ENCODE measurements at places on chromosomes 4 and X.

DNA sequence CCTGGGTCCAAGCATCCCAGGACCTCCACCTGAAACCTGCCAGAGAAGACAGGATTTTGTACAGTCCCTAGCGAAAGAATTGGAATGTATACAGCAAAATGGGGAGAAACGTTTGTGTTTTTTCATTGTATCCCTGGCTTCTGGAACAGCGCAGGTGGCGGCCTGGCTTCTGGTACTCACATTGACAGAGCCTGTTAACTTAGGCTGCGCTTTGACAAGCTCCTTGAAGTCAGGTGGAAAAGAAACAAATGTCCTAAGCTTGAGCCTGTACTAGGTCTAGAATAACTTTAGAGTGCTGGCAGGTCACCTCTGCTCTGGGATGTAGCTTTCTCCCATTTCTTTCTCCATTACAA lies 343.7 kb upstream of the KLF3 start:
- no peak for DNase-seq

- DNase-seq, result no peak
Observed at GRCh38 chr4:145583191-145584055, 35.8 kb upstream of the MMAA start.

- DNase-seq, result no peak
Observed at GRCh38 chr4:47741200-47741599, 96.7 kb downstream of the CORIN start.

DNA sequence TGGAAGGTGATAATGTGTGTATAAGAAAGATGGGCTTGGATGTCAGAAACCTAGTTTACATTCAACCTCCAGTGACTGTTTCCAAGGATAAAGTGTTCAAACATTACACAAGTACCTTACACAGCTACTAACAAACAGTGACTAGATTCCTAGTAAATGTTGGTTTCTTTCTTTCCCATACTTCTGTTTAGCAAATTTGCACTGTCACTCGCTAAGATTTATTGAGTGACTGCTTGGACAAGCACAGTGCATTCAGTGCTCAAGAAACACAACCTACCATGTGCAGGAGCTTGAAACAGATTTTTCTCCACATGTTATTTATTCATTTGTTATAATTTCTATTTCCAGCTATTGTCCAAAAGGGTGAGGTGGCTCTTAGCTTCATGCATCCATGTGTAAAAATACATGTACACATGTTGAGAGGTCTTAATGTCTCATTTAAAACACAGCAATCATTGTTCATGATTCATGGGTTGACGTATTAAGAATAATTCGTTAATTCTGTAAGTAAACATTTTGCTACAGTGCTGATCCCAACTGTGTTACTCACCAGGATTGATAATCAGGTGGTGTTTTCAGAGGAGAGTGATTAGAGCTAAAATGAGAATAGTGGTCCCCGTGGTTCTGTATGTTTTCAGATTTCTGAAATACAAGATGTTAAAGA lies 153.0 kb downstream of the DCLK2 start:
- DNase-seq, result no peak

DNA sequence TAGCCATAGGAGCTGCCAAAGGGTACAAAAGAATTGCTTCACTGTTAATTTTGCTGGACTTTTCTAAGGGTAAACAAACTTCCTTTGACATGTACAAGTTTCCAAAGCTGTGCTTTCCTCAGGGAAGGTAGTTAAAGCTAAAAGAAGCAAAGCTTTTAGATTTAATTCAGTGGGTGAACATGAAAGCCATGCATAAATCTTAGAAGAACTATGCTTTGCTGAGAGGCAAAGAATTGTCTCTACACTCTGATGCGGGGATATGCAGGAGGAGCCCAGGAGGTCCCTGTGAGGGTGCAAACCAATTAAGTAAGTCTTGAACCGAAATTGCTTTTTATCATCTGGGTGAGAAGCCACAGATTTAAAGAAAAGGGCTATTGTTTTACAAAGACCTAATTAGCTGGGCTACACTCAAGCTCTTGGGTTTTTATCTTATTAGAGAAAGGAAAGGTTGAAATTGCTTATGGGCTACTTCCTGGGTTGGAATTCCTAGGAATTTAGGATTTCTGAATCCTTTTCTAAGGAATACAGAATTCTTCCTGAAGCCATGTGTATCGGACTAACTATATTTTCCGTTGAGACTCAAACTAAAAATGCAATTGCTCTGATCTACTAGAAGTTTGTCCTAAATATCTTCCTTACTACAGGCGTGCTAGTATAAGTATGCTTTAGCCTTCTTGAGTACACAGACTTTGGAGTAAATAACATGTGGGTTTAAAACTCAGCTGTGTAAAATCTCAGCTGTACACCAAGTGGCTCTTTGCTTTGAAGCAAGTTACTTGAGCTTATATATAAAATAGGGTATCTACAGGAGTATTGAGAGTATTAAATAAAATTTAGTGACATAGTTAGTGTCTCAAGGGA lies 188.4 kb upstream of the ANK2 start:
- no peak for DNase-seq

- no peak for DNase-seq
Observed at GRCh38 chr4:107747748-107748486, 27.9 kb upstream of the PAPSS1 start.

GRCh38 chr4:102734591-102735385 lies 26.0 kb downstream of the MANBA start:
- DNase-seq, result no peak

DNA sequence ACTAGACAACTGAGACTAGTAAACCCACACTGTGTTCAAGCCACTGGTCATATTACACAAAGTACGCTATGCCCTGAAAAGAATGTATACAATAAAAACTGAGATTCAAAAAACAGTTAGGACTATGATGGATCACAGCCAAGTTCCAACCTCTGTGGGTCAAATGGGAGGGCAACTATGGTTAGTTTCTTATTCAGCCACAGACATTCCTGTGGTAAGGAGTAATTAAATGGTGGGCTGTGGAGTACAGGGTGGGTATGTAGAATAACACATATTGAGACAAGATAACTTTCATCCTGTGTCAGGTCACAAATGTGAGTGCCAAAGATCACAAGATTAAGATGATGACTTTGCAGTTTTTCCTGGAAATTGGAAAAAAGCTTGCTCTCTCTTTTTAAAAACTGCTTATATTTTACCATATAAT lies 167.2 kb downstream of the NPNT start:
- no peak for DNase-seq

DNA sequence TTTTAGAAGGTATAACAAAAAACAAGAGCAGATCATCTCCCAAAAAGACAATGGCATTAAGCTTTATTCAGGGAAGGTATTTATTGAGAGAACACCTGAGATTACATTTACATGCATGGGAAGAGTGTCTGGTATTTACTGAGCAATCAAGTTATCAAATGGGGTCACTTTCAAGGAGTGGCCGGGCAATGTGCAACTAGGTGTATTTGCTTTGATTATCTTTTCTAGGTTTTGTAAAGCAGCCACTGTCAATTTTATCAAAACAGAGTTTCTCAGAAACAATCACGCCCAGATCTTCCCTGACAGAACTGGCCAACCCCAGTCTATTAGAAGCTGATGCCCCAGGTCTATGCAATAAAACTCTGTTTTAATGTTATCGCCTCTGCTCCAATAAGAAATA lies 169.5 kb downstream of the GLRA2 start:
- no peak for DNase-seq

GRCh38 chrX:141279476-141279875 lies 37.2 kb upstream of the SPANXC start:
- no peak for DNase-seq

GRCh38 chrX:73979551-73980131 lies 324.3 kb upstream of the ZCCHC13 start:
- DNase-seq, result no peak

- no peak for DNase-seq
Observed at GRCh38 chrX:35743331-35743730, 54.8 kb upstream of the MAGEB16 start.
